Stimulated activated CD8-positive, alpha-beta memory T cell treated with anti-CD3 and anti-CD28 coated beads, Interleukin-4, amount 100 ng/mL, for 4 hours (primary cell): ENCODE measurements at places on chromosomes 7 and 10.

DNA sequence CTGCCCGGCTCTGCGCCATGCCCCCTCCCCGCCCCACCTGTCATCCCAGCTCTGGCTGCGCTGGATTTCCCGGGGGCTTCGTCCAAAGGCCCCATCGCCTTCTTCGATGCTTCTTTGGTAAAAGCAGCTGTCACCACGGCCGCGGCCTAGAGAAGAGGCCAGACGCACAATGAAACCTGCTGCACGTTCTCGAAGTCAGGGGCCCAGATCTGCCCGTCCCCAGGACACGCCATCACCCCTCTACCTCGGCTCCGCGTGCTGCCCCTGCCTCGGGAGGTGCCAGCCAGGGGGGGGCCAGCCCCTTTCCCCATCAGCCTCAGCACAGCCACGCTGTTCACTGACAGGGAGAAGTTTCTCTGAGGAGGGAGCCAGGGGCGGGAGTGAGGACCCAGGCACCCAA is 6.8 kb downstream of the GIGYF1 start:
- no peak for DNase-seq

DNA sequence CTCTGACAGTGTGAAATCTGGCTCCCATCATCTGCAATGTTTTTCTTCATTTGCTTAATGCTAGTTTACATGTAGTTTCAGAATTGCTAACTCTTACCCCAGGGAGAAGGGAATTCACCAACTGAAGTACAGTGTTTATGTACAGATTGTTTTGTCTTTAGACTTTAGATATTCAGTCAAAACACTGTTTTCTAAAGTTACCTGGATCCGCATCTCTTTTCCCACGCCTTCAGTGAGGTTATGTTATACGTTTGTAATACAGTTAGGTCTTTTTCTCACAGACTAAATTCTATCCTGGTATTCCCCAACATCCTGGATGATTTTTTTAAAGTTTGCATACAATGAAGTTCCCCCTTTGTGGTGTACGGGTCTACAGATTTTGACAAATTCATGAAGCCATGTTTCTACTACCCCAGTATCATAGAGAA is 3.2 kb upstream of the LYZL1 start:
- DNase-seq: no peak

DNA sequence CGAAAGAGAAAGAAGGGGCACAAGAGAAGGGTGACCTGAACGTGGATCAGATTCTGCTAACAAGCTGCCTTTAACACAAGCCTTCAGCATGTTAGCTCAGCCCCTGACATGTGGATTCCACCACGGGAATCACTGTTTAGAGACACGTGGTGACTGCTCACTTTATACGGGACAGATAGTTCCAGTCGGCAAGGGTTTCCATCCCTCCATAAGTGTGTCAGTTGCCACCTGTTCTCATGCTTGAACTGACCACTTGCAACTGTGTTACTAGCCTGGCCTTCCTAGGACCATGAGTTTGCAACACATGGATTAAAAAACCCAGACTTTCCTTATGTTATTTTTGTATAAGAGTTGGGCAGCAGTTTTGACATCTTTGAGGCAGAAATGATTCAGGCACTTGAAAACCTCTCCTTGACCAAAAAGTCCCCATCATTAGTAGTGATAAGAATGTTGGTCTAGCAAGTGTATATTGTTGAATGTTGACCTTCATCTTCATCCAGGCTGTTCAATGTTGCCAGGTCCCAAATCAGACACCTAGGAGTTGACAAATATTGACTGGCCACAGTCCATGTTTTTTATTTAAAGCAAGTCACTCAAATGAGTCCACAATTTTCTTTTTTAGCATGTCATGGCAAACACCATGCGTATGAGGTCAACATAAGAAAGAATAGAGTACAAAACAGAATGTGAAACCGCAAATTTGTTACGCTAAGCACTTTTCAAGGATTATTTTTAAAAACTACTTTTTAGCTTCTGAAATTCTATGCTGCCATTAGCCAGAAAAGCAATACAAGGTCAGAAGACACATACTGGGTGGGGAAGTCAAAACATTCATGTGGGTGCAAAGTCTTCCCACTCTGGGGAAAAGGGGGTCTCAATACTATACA is 101.6 kb downstream of the ABLIM1 start:
- no peak for DNase-seq

- no peak for DNase-seq
Observed at GRCh38 chr7:50595491-50596102, 30.4 kb upstream of the DDC start.

GRCh38 chr10:71009126-71009525 is 120.8 kb upstream of the PCBD1 start:
- DNase-seq: no peak

DNA sequence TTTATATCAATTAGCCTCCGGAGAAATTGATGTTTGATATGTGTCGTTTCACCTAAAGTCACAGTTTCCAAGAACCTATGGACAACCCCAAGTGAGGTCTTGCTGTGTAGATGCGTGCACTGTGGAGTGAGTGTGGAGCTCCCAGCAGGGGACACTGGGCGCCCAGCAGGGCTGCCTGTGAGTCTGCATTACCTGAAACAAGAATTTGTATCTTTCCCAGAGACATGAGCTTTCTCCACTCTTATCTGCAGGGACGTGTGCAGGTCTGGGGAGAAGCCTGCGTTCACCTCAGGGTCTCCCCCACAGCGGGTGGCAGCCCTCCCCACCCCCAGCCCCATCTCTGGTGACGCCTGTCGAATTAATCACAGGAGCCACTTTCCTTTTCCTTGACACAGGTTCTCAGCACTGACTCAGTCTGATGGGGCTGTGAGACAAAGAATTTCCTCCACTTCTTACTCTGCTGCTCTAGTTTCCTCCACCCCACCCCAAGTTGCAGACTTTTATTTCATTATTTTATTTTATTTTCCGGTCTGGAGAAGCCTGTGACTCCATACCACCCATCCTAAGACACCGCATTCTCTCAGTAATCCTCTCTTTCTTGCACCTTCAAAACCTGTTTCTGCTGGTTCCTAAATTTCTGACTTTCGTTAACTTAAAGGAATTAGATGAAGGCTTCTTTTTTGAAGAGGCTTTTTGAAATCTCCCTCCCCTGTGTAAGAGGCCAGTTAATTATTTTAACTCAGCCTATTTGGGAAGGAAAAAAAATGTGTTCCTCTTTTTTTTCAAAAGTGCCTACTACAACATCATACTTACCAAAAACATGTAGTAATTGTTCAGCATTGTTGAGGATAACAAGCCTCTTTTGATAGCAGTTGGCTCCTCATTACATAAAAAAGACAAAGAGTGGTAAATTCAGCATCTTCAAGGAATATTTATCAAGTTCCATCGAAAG is 17.0 kb upstream of the INSIG1 start:
- DNase-seq: no peak

GRCh38 chr10:36313142-36313541 is 671.0 kb upstream of the FZD8 start:
- DNase-seq: no peak
